AG10803 (cell line): ENCODE measurements at places on chromosomes 12 and 14.
A peak's percentile ranks its signal among the peaks of the same experiment; 100 is the strongest.

GRCh38 chr12:79374545-79374944 is 316.2 kb downstream of the PAWR start:
- peak; percentile 4 for DNase-seq

DNA sequence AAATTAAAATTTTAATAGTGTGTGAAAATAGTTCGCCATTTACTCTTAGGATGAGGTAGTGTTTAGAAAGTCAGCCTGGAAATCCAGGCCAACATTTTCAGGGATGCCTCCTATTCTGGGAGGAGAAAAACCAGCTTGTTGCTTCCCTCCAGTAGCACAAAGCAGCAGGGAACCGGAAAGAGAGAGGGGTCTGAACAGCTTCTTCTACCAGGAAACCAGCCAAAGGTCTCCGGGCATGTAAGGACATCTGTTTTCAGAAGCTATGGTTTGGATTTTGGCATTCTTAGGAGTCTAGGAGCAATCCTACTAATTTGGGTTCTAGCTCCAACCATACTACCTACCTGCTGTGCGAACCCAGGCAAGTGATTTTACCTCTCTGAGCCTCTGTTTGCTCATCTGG is 85.3 kb downstream of the DPF3 start:
- no peak for DNase-seq

DNA sequence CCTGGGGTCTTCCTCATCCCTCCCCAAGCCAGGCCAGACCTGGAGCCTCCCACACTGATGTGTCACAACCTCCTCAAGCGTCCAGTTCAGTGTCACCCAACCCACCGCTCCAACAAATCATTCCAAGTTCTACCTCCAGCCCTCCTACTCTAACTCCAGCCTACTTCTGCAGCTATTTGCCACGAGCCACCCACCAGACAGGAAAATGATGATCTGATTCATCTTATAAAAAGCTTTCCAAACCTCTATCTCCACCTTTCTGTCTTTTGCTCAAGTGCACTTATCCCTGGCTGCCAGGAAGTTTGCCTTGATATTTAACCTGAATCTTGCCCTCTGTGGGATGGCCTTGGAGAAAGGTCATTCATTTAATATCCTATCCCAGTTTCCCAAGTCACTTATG is 30.2 kb downstream of the SMUG1 start:
- DNase-seq, result no peak

DNA sequence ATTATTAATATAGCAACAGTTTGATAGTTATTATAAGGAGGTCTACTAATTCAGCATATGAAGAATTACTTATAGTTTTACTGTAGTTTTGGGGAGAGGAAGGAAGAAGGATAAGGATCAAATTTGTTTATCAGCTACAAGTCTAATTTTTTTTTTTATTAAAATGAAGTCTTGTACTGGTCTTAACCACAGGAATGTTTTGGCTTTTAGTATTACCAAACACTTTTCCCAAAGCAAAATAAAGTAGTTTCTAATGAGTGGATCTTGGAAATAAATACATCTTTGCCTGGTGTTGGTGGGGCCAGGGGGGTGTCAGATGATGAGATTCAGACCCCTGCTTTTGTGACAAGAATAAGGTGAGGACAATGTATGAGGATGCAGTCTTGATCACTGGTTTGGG is 57.2 kb upstream of the ZDHHC17 start:
- no peak for DNase-seq

DNA sequence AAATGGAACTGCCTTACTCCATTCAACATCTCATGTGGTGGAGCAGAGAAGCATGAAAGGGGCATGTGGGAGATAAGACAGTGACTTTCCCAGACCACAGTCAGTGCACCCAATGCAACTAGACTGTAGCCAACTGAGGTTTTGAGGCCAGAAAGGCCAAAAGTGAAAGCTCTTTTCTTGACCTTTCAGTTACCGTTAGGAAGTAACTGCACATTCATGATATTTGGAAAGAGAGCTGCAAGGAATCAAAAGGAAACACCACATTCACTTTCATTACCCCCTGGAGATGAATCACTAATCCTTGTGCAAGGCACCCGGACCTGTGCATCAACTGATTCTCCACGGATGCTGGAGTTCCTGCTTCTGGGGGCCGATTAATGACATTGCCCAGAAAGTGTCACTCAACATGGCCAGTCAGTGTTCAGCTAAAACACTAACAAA is 72.9 kb upstream of the ELK3 start:
- DNase-seq, result no peak

GRCh38 chr14:93322929-93323599 is 9.8 kb downstream of the BTBD7 start:
- DNase-seq, result no peak
